ENCODE measurements at places on chromosomes 5 and 9.

- DNase-seq = no peak
These were observed 86.9 kb downstream of the CYFIP2 start for GRCh38 chr5:157352756-157353340.

GRCh38 chr5:644971-645370 is 32.8 kb downstream of the CEP72 start:
- DNase-seq = no peak

- no peak for DNase-seq
These were observed 60.6 kb upstream of the SAP30L start for GRCh38 chr5:154385236-154385512.

GRCh38 chr9:31114346-31114745 is 1270.1 kb upstream of the ACO1 start:
- DNase-seq = no peak

- DNase-seq = no peak
These were observed 29.8 kb downstream of the TDRD7 start for GRCh38 chr9:97441729-97442128.
